ENCODE measurements at places on chromosomes 4 and X.

GRCh38 chr4:25238052-25238451, 4.2 kb downstream of the PI4K2B start:
- DNase-seq: no peak

DNA sequence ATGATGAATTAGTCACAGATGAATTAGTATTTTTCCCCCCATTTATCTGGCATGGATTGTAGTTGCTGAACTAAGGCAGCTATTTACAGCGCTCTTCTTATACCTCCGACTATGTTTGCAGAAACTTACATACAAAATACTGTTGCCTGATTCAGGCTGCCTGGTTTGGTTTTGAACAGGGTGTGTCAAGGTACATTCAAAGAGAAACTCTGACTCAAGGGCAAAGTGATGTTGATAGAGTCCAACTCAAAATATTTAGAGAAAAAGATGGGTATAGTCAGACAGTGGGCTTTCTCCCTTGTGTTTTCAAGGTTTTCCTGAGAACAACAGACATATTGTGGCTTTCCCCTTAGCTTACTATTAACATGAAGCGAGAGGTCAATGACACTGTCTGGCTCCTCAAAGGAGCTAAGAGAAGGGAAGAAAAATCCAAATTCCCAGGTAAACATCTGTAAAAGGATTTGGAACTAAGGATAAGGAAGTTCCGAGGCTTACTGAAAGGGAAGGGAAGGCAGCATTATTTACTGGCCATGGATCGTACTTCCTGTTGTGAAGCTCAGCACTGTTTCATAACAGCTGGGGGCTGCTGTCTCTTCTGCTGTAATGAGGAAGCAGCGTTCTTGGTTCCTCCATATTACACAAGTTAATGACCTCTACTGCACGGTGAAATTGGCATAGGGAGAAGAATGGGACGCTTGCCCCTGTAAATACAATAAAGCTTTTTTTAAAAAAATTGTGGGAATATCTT, 30.9 kb downstream of the FAM9C start:
- no peak for DNase-seq

GRCh38 chr4:174222266-174222872, 61.1 kb downstream of the FBXO8 start:
- DNase-seq: no peak

GRCh38 chr4:183352546-183352945, 30.3 kb upstream of the CLDN24 start:
- no peak for DNase-seq

- DNase-seq: no peak
Observed at GRCh38 chr4:135601351-135601750, 1399.8 kb upstream of the PABPC4L start.

- DNase-seq: no peak
Observed at GRCh38 chr4:55214172-55214571, 88.8 kb upstream of the KDR start.

DNA sequence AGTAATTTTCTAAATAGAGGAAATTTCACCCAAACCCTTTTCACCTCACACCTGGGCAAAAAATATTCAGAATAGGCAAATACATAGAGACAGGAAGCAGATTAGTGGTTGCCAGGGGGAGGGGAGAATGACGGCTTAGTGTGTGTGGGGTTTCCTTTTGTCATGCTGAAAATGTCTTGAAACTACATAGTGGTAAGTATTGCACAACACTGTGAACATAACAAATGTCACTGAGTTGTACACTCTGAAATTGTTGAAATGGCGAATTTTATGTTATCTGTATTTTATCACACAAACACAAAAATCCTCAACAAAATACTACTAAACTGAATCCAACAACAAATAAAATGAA, 60.7 kb upstream of the PLAC1 start:
- no peak for DNase-seq
